ENCODE measurements at places on chromosomes 6 and 20.
A peak's percentile ranks its signal among the peaks of the same experiment; 100 is the strongest.

GRCh38 chr6:127092466-127092865, 26.0 kb upstream of the RSPO3 start:
- no peak for DNase-seq

GRCh38 chr6:96795481-96795880, 41.8 kb downstream of the GPR63 start:
- DNase-seq: no peak

DNA sequence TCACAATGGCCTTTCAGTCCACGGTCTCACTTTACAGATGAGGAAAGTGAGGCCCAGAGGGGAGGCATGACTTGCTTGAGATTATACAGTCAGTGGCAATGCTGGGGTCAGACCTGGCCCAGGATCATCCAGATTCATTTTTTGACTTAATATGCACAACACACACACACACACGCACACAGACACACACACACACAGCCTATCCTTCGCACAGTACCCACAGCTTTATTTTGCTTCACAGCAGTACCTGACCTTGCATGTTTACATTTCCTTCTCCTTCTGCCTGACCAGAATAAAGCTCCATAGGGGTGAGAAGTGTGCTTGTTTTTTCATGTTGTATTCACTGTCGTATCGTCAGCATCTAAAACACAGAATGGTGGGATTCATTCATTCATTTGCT, 79.8 kb downstream of the VEGFA start:
- DNase-seq: no peak

- peak; percentile 77 for DNase-seq
Measured at GRCh38 chr6:4936681-4937041, 67.2 kb downstream of the RPP40 start.

DNA sequence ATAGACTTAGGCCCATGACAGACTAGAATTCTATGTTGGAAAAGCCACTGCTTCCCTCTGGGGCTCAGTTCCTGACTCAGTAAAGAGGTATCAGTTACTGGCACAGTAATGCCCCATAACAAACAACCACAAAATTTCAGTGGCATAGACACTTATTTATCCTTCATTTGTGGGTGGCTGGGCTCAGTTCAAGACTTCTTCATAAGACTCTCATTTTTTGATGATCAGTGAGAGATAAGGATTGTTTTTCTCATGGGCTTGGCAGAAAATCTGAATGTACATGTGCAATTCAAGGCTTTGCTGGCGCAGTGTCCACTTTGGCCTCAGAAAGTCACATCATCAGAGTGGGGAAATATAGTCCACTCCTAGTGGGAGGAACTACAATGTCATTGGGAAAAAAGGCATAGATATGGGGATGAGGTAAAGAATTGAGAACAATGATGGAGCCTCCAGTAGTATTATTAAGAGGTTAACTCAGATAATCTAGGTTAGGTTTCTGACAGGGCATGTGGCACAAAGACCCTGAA, 384.6 kb upstream of the FLRT3 start:
- no peak for DNase-seq

DNA sequence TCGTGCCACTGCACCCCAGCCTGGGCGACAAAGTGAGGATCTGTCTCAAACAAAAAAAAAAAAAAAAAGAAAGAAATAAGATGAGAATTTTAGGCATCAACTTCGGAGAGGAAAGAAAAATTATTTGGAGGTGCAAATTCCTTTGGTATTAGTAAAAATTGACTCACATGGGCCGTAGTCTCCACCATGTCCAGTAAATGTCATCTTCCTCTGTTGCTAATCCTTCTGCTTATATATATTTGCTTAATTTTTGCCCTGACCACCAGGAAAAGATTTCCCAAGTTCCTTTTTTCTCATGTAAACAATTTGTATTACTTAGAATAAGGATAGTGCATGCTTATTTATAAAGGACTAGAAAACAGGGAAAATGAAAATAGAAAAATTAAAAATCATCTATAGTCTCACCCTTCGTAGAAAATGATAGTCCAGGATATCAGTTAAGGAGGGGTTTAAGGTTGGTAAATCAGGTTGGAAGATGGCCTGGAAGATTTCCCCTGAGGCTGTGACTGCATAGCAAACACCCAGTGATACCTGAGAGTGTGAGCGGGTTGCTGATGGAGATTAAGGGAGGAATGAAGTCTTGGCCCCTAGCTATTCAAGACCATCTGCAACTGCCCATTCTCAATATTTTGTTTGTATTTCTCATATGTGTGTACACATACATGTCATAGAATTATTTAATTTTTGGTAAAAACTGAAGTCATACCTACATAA, 240.8 kb downstream of the ZNF217 start:
- no peak for DNase-seq

DNA sequence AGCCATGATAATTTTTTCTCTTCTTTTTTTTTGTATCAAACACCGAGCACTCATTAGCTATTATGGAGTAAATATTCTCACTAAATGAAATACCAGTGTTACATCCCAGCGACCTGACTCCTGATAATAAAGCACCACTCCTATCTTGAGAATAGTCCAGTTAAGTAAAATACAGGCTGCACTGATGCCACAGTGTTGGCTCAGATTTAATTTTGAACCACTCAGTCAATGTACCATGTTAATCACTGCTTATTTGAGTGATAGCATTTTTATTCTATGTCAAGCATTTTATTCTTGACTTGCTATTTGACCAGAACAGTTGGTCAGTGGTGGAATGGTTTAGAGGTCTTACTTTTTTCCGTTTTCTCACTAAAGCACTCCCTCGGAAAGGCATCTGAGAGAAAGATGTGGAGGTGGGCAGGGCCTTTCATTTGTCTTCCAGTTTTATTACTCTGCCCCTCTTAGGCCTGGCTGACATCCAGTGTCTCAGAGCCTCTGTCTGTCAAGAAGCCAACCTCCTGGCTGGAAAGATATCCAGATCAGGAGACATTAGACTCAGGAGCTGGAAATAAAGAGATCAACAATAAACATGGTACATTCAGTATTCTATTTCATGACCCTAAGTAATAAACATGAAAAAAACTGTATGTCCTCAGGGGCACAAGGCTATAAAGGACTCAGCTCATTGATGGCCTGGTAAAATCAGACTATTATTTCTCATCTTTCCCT, 457.8 kb downstream of the EPM2A start:
- no peak for DNase-seq

DNA sequence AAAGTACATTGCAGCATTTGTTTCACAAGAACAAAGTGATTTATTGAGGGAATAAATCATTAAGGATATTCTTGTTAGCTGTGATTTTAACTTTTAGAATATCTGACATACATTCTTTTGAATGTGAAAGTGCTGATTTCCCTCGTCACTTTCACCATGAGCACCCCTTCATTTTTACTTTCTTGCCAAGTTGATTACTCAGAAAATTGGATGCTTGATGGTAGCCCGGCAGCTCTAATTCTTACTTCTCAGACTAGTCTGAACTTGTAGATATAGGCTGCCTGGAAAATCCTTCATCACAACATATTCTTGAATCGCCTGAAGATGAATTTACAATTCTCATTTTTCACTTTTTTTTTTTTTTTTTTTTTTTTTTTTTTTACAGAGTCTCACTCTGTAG, 147.1 kb upstream of the SMLR1 start:
- no peak for DNase-seq

DNA sequence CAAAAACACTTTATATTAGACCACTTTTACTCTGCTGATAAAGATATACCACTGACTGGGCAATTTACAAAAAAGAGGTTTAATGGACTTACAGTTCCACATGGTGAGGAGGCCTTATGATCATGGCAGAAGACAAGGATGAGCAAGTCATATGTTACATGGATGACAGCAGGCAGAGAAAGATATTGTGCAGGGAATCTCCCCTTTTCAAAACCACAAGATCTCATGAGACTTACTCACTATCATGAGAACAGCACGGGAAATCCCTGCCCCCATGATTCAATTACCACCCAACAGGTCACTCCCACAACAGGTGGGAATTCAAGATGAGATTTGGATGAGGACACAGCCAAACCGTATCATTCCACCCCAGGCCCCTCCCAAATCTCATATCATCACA, 1383.8 kb upstream of the MAP3K7 start:
- no peak for DNase-seq

- no peak for DNase-seq
Measured at GRCh38 chr6:47440719-47441118, 36.9 kb upstream of the CD2AP start.

- no peak for DNase-seq
Measured at GRCh38 chr6:54193560-54193959, 82.3 kb downstream of the MLIP start.

- no peak for DNase-seq
Measured at GRCh38 chr20:20409331-20409730, 41.4 kb downstream of the INSM1 start.

- no peak for DNase-seq
Measured at GRCh38 chr6:42771741-42772100, 10.1 kb upstream of the BICRAL start.

GRCh38 chr6:133681891-133682290, 207.0 kb upstream of the TCF21 start:
- no peak for DNase-seq

GRCh38 chr20:22449188-22449973, 135.0 kb downstream of the FOXA2 start:
- DNase-seq: peak; percentile 53

DNA sequence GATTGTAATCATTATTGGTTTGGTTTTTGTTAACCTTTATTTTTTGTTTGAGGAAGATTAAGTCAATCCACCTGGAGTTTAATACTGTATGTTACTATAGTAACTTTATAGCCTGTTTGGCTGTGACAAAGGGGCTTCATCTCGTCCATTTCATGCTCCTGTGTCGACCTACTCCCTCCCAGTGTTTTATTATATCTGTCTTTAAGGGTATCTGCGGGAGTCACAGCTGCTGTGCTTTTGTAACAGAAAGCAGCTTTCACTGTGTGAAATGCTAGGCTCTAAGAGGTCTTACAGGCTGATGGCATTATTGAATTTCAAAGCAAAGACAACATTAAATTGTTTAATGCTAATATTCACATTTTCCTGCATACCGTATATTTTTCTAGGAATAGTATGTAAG, 698.0 kb upstream of the POU3F2 start:
- DNase-seq: no peak

All from Ammon's horn (tissue), 1 donor.